Activated CD8-positive, alpha-beta T cell treated with anti-CD3 and anti-CD28 coated beads for 36 hours (primary cell): ENCODE measurements at places on chromosomes 5 and 9. TPM values are rescaled to one million over a fixed set of nuclear protein-coding genes. Genes with fewer than 3 reads are reported as not detected.

Gene PRLR
- total RNA-seq = not detected

Gene LRRC8A
- total RNA-seq = 15.1 TPM

Gene CD72
- 15.5 TPM for total RNA-seq

Gene S100Z
- 0.81 TPM for total RNA-seq

Gene AGXT2
- total RNA-seq = not detected

Gene PCDHGA8
- total RNA-seq = not detected

Gene DMGDH
- total RNA-seq = 0.45 TPM

Gene MUSK
- not detected for total RNA-seq

Gene AHRR
- 26.3 TPM for total RNA-seq

Gene SLC6A18
- not detected for total RNA-seq

Gene WNT8A
- total RNA-seq = not detected

Gene AJM1
- 6.4 TPM for total RNA-seq

Gene PCDHGC5
- not detected for total RNA-seq

Gene RGMB
- total RNA-seq = 1.6 TPM

Gene KIF4B
- not detected for total RNA-seq

Gene NKD2
- 2.3 TPM for total RNA-seq

Gene MEIKIN
- not detected for total RNA-seq

Gene SLC6A3
- total RNA-seq = not detected

Gene HAVCR1
- total RNA-seq = not detected

Gene QSOX2
- 21.0 TPM for total RNA-seq

Gene SYK
- total RNA-seq = 0.20 TPM

Gene PCDHA12
- not detected for total RNA-seq

Gene GLDC
- 0.63 TPM for total RNA-seq
